Cortex of kidney (tissue), 1 donor: ENCODE measurements at places on chromosomes 13 and 19.

GRCh38 chr13:69553976-69554375, 553.6 kb upstream of the ATXN8OS start:
- DNase-seq, result no peak

GRCh38 chr19:4693471-4694121, 23.5 kb upstream of the MYDGF start:
- DNase-seq, result no peak

GRCh38 chr13:34467450-34468083, 474.5 kb upstream of the NBEA start:
- no peak for DNase-seq

GRCh38 chr13:99665711-99666110, 164.4 kb downstream of the TM9SF2 start:
- no peak for DNase-seq

- DNase-seq, result no peak
Measured at GRCh38 chr19:18504886-18505610, 16.8 kb downstream of the ELL start.

DNA sequence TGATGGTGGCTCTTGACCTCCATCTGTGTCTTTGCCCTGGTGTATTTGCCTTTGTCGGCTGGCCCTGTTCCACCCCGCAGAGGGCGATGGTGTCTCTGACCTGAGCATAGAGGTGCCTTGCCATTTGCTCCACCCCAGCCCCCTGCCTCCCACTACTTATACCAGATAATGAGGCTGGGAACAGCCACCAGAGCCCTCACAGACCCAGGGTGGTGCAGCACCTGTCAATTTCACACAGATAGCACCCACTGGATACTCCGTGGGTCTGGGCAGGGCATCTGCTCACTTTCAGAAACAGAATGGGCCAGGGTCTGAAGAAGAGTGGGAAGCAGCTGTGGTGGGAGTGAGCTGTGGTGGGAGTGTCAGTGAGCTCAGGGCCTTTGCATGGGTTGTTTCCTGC, 4.1 kb downstream of the ZNF536 start:
- DNase-seq, result no peak

GRCh38 chr19:6273701-6274601, 5.8 kb downstream of the MLLT1 start:
- no peak for DNase-seq

- no peak for DNase-seq
Measured at GRCh38 chr13:93680329-93680728, 453.7 kb downstream of the GPC6 start.

GRCh38 chr19:50204811-50205675, 1.6 kb downstream of the MYH14 start:
- DNase-seq, result no peak

DNA sequence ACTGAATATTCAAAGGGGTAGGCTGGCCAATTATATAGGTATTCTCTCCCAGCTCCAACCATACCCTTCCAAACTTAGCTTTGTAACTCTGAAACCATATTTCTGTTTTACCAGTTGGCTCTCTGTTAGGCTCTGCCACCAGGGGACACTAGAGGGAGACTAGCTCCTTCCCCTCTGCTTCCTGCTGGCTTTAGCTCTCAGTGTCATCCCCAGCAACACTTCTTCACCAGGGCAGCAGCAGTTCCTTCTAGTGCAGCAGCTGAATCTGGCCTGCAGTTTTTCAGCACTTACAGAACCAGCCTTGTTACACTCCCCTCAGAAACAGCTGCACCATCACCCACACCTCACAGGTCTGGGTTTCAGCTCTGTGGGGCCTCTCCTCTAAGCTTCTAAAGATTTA, 51.0 kb upstream of the DOCK9 start:
- DNase-seq, result no peak

GRCh38 chr13:31733066-31733465, 6.3 kb upstream of the RXFP2 start:
- no peak for DNase-seq

DNA sequence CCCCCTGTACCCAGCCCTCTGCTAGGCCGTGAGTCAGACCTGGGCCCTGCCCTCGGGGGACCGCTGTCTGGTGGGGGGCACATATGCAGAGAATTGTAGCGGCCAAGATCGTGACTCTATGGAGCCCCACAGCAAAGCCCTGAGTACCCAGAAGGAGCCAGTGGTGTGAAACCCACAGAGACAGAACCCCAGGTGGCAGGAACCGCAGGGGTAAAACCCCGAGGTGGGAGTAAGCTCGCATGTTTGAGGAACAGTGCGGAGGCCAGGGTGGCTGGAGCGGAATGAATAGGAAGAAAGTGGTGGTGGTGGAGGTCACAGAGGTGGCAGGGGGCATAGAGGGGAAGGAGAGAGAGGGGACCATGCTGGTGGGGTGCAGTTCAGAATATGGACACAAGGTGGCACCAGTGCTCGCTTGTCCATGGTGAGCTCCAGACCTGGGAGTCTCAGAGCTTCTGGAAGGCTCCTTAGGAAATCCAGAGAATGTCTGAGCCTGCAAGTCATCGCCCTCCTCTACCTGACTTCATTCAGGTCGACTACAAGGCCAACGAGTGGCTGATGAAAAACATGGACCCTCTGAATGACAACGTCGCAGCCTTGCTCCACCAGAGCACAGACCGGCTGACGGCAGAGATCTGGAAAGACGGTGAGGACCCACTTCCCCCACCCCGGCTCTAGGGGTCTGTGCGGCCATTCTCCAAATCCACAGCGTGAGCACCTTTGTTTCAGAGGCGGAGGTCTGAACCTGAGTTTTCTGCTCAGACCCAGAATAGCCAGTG, 48.9 kb downstream of the MYH14 start:
- no peak for DNase-seq

DNA sequence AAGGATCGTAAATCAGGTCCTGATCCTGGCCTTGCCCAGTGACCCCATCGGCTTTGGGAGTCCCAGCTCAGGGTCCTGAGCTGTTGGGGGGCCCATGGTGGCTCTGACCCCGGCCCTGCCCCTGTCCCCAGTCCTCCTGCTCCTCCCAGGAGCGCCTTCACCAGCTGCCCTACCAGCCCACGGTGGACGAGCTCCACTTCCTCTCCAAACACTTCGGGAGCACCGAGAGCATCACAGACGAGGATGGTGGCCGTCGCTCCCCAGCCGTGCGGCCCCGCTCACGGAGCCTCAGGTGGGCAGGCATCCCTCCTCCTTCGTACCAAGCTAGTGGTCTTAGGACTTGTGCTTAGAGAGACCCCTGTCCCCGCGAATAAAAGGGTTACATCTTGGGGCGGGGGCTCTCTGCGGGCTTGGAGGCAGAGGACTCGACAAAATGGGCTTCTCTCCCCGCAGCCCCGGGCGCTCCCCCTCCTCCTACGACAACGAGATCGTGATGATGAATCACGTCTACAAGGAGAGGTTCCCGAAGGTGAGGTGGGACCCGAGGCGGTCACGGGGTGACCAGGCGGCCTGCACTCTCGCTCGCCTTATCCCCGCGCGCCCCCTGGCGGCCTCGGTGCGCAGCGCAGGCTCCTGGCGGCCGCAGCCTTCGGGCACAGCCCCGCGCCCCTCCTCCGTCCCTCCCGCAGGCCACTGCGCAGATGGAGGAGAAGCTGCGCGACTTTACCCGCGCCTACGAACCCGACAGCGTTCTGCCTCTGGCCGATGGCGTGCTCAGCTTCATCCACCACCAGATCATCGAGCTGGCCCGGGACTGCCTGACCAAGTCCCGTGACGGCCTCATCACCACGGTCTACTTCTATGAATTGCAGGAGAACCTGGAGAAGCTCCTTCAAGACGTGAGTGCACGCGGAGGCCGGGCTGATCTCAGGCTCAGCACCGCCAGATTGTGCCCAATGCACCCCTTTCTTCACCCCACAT, 9.1 kb downstream of the MAST1 start:
- DNase-seq, result no peak

DNA sequence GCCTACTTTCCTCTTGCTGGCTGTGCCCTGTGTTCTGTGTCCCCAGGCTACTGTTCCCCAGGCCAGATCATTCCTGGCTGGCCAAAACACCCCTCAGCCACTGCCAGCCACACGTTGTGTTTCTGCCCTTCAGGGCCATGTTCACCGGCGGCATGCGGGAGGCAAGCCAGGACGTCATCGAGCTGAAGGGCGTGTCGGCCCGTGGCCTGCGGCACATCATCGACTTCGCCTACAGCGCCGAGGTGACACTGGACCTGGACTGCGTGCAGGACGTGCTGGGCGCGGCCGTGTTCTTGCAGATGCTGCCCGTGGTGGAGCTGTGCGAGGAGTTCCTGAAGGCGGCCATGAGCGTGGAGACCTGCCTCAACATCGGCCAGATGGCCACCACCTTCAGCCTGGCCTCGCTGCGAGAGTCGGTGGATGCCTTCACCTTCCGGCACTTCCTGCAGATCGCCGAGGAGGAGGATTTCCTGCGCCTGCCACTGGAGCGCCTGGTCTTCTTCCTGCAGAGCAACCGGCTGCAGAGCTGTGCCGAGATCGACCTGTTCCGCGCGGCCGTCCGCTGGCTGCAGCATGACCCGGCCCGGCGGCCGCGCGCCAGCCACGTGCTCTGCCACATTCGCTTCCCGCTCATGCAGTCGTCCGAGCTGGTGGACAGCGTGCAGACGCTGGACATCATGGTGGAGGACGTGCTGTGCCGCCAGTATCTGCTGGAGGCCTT, 15.8 kb upstream of the CRTC1 start:
- DNase-seq, result no peak

DNA sequence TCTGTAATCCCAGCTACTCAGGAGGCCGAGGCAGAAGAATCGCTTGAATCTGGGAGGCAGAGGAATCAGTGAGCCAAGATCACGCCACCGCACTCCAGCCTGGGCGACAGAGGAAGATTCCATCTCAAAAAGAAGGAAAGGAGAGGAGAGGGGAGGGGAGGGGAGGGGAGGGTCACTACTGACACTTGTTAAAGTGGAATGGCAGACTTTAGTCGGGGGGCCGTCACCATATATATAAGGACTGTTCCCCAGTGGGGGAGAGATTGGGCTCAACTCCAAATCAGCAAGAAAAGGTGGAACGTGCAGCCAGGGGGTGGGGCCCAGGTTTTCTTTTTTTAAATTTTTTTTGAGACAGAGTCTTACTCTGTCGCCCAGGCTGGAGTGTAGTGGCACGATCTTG, 26.2 kb downstream of the TPT1 start:
- DNase-seq, result no peak
